Large intestine (tissue), 12 donors: ENCODE measurements at places on chromosomes 1 and 21. TPM values are rescaled to one million over a fixed set of nuclear protein-coding genes. Genes with fewer than 3 reads are reported as not detected.

The SPATA46 gene
- polyA plus RNA-seq, result 1.2 TPM

The RGS7 gene
- 2.1 TPM for polyA plus RNA-seq

- peaks cover 26% of the 10 kb centered on the region for H3K4me1 ChIP-seq
- H3K36me3 ChIP-seq, result no peaks in the 10 kb centered on the region
- no peaks in the 10 kb centered on the region for H3K27me3 ChIP-seq
- H3K4me3 ChIP-seq, result no peak overlapping the region
Observed at GRCh38 chr1:1153874-1154273, 19.8 kb upstream of the TTLL10 start.

DNA sequence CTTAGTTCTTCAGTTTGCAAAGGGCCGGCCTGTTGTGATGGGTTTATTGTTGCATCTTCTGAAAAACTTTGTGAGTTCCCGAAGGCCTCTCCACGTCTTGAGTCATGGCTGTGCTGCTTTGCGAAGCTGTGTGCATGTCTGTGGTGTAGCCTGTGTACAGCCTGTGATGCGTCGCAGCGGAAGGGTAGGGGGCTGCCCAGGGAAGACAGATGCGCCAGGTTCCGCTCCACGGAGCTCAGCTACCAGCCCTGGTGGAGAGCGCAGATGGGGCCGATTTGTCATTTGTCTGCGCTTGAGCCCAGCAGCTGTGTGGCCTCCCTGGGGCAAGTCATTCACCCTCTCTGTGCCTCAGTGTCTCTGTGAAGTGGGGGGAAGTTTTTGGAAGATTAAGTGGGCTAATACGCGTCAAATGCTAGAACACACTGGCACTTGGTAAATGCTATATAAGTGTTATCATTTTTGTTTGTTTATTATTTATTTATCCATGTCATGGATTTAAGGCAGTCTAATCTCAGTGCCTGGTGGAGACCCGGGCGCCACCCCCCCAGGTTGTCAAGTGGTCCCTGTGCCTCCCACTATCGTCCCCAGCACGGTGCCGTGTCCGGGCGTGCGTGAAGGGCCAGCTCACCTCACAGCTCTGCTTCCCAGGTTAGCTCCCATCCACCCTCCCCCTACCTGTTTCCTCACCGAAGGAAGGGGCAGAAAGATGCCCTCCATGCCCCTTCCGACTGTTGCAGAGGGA lies 8.4 kb downstream of the PDE9A start:
- H3K27me3 ChIP-seq, result no peaks in the 10 kb centered on the region
- H3K4me1 ChIP-seq, result no peaks in the 10 kb centered on the region
- no peak for DNase-seq
- peaks cover 14% of the 10 kb centered on the region for H3K36me3 ChIP-seq
- no peak overlapping the region for H3K4me3 ChIP-seq

The CFHR1 gene
- 0.16 TPM for polyA plus RNA-seq

DNA sequence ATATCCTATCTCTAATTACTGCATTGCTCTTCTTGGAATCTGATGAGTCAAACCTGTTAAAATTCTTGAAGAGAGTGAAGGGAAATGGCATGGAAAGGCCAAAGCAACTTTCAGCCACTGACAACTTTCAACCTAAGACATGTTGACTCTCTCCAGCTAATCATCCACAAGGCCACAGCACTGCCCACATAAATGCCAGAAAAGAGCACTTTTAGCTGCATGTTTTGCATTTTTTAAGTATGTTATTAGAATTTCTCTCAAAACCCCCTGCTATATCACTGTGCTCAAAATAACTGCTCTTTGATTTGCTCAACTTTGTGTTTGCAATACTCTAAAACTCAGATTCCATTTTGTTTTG lies 352.5 kb downstream of the ADGRL2 start:
- no peak overlapping the region for H3K4me3 ChIP-seq
- H3K27ac ChIP-seq, result no peak overlapping the region

GRCh38 chr1:74693473-74693872 lies 19.9 kb upstream of the ERICH3 start:
- H3K27me3 ChIP-seq, result no peaks in the 10 kb centered on the region
- H3K27ac ChIP-seq, result no peak overlapping the region
- DNase-seq, result no peak
- no peaks in the 10 kb centered on the region for H3K36me3 ChIP-seq

GRCh38 chr1:107202007-107202406 lies 61.2 kb downstream of the NTNG1 start:
- no peaks in the 10 kb centered on the region for H3K4me1 ChIP-seq
- H3K36me3 ChIP-seq, result no peaks in the 10 kb centered on the region
- DNase-seq, result no peak
- H3K4me3 ChIP-seq, result no peak overlapping the region
- no peaks in the 10 kb centered on the region for H3K27me3 ChIP-seq

The SFN gene
- 6.9 TPM for polyA plus RNA-seq

DNA sequence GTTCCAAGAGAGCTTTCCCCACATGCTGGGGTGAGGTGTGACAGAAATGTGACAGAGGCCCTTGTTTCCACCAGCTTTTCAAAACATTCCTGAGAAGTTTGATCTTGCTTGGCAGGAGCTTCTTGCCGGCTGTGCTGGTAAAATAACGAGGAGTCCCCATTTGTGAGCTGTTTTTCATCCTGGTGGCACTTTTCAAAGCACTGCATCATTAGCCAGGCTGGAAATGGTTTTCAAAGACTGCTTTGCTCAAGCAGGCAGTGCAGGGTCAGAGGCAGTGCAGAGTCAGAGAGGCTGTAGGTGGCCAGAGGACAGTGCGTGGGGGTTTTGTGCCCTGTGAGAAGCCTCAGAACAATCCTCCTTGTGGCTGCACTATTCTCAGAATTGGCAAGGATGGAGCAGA lies 75.8 kb upstream of the KCNA3 start:
- no peak overlapping the region for H3K27ac ChIP-seq
- no peak overlapping the region for H3K4me3 ChIP-seq
- no peaks in the 10 kb centered on the region for H3K4me1 ChIP-seq
- H3K27me3 ChIP-seq, result peaks cover 3% of the 10 kb centered on the region

The ANKRD34A gene
- 0.79 TPM for polyA plus RNA-seq

The FCRL6 gene
- polyA plus RNA-seq, result 0.69 TPM

GRCh38 chr1:9520411-9520810 lies 18.9 kb upstream of the SLC25A33 start:
- H3K27ac ChIP-seq, result no peak overlapping the region
- no peaks in the 10 kb centered on the region for H3K4me1 ChIP-seq
- H3K4me3 ChIP-seq, result no peak overlapping the region
- H3K27me3 ChIP-seq, result no peaks in the 10 kb centered on the region

- no peak for DNase-seq
- no peak overlapping the region for H3K27ac ChIP-seq
- no peak overlapping the region for H3K4me3 ChIP-seq
Observed at GRCh38 chr1:114545796-114546195, 34.8 kb upstream of the TRIM33 start.

The ACADM gene
- polyA plus RNA-seq, result 63.0 TPM

GRCh38 chr1:41320895-41321676 lies 40.1 kb upstream of the FOXO6 start:
- DNase-seq, result no peak
- no peaks in the 10 kb centered on the region for H3K4me1 ChIP-seq
- H3K27ac ChIP-seq, result no peak overlapping the region
- no peak overlapping the region for H3K4me3 ChIP-seq
- H3K36me3 ChIP-seq, result no peaks in the 10 kb centered on the region

- peak; percentile 60 for DNase-seq
- H3K27ac ChIP-seq, result peak overlapping the region; percentile 14
- H3K4me1 ChIP-seq, result peaks cover 6% of the 10 kb centered on the region
- H3K4me3 ChIP-seq, result no peak overlapping the region
Observed at GRCh38 chr21:30227633-30228404, 11.9 kb upstream of the CLDN8 start.

The HMGN1 gene
- polyA plus RNA-seq, result 371 TPM

The SEC16B gene
- polyA plus RNA-seq, result 23.7 TPM

DNA sequence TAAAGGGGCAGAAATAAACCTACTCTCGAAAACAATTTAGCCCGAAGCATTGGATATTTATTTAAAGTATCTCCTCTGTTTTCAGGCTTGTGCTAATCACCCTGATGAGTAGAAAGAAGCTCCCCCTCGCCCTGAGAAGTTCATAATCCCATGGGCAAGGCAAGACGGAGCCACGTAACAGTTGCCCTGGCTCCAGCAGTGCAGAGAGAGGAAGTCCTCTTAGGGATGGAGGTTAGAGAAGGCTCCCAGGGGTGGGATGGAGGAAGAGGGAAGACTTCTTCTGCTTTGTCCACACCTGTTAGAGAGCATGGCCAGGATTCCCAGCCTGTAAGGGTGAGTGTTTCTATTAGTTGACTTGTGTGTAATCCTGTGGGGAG lies 3.4 kb upstream of the GPR25 start:
- H3K36me3 ChIP-seq, result no peaks in the 10 kb centered on the region
- H3K4me1 ChIP-seq, result peaks cover 7% of the 10 kb centered on the region
- no peak for DNase-seq

The OR2T2 gene
- polyA plus RNA-seq, result not detected

The MROH9 gene
- polyA plus RNA-seq, result not detected

DNA sequence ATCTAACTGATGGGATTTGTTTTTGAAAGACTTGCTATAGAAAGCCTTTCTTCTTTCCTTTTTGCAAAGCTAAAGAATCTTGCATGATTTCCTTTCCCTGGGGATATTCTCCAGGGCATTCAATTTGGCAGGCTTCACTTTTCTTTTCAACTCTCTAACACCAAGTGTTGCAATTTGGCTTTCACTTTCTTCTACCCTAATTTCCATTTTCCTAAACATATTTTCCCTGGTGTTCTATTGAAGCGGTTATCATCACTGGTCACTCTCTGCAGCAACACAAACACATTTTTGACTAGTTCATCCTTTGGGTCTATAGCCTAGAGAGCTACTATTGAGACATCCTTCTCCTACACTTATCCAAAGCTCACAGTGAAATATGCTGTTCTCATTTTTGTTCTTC lies 424.5 kb downstream of the NEGR1 start:
- no peak for DNase-seq
- no peaks in the 10 kb centered on the region for H3K4me1 ChIP-seq
- H3K4me3 ChIP-seq, result no peak overlapping the region
- no peak overlapping the region for H3K27ac ChIP-seq
- H3K27me3 ChIP-seq, result no peaks in the 10 kb centered on the region

DNA sequence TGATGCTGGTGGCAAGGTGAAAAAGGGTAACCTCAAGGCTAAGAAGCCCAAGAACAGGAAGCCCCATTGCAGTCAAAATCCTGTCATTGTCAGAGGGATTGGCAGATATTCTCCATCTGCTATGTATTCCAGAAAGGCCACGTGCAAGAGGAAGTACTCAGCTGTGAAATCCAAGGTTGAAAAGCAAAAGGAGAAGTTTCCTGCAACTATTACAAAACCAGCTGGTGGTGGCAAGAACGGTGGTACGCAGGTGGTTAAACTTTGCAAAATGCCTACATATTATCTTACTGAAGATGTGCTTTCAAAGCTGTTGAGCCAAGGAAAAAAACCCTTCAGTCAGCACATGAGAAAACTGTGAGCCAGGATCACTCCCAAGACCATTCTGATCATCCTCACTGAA lies 13.7 kb upstream of the VPS45 start:
- no peak for DNase-seq
- H3K4me3 ChIP-seq, result no peak overlapping the region
- no peaks in the 10 kb centered on the region for H3K4me1 ChIP-seq
- H3K27me3 ChIP-seq, result no peaks in the 10 kb centered on the region
- H3K27ac ChIP-seq, result no peak overlapping the region

The KCNJ9 gene
- 0.36 TPM for polyA plus RNA-seq

DNA sequence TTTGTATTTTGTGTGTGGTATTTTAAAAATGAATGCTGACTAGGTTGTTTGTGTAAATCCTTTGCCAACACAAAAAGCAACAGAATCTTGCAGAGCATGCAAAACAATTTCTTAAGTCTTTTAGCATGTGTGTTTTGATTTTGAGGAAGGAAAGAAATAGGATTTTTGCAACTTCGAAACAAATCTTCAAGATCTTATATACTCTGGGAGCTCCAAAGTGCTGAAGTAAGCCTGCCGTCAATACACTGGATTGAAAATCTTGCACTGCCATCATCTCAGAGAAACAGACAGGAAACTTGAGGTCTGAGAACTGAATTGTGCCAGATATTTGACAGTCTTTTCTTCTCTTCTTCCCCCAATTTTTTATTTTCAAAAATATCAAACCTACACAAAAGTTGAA lies 29.3 kb upstream of the DISP1 start:
- no peaks in the 10 kb centered on the region for H3K4me1 ChIP-seq
- no peaks in the 10 kb centered on the region for H3K27me3 ChIP-seq
- no peak overlapping the region for H3K27ac ChIP-seq

- no peak overlapping the region for H3K4me3 ChIP-seq
- peak overlapping the region; percentile 62 for H3K27ac ChIP-seq
- DNase-seq, result peak; percentile 62
- H3K4me1 ChIP-seq, result peaks cover 28% of the 10 kb centered on the region
- H3K27me3 ChIP-seq, result no peaks in the 10 kb centered on the region
Observed at GRCh38 chr1:164611754-164612642, 53.0 kb downstream of the PBX1 start.

DNA sequence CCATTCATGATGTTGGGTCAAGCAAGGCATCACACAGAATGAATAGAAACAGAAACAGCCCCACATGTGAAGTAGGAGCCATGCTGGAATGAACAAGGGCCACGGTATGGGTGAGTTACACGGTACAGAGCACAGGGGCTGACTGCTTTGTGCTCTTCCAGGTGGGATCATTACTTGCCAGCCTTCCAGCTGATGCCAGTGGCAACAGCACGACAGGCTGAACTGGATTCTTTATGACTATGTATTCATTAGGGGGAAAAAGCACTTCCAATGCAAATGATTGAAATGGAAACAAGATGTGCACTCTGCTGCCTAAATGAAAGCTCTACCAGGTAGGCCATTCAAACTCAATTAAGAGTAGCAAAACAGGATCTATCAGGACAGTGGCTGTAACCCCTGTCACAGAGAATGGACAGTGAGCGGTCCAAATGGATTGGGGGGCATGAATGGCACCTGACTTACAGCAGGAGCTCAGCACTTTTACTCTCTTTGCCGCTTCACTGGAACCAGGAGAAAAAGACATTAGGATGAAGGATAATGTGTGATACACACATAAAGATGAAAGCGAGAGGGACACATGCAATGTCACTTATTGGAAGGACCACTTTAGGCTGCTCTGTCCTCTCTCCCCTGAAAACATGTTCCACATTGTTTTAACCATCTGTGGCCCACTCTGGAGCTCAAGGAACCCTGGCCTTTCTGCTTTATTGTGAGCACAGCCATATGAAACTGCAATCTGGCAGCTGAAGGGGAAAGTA lies 23.4 kb upstream of the IRF2BP2 start:
- H3K4me3 ChIP-seq, result no peak overlapping the region
- H3K27me3 ChIP-seq, result no peaks in the 10 kb centered on the region
- H3K4me1 ChIP-seq, result peaks cover 14% of the 10 kb centered on the region
- DNase-seq, result no peak

The PIAS3 gene
- 25.6 TPM for polyA plus RNA-seq

The TCHH gene
- polyA plus RNA-seq, result 0.22 TPM

- no peaks in the 10 kb centered on the region for H3K36me3 ChIP-seq
- H3K27me3 ChIP-seq, result no peaks in the 10 kb centered on the region
- no peak for DNase-seq
- H3K4me3 ChIP-seq, result no peak overlapping the region
- no peaks in the 10 kb centered on the region for H3K4me1 ChIP-seq
Observed at GRCh38 chr1:96634883-96635282, 86.7 kb upstream of the PTBP2 start.

GRCh38 chr1:34984435-34984792 lies 733 bp downstream of the TMEM35B start:
- DNase-seq, result no peak
- H3K27ac ChIP-seq, result peak overlapping the region; percentile 42
- peak overlapping the region; percentile 68 for H3K4me3 ChIP-seq
- no peaks in the 10 kb centered on the region for H3K27me3 ChIP-seq
